ENCODE measurements at places on chromosomes 12 and 14.

- DNase-seq: peak; percentile 72
Measured at GRCh38 chr14:96252999-96253539, 2.9 kb upstream of the BDKRB1 start.

DNA sequence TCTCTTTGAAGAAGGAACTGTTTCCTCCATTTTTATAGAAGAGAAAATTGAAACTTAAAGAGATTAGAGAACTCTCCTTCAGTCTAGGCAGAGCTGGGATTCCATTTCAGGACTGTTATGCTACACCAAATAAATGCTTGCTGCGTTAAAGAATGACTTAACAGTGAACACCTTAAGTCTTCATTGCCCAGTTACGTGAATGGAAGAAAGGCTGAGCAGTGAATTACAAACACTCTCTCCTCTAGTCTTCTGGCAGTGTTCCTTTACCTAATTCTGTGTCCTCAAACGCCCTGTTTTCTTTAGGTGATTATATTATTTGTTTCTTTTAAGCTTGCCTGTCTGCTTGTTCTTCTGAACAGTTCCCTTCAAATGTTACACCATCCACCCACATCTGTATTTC is 59.7 kb downstream of the RCOR1 start:
- no peak for DNase-seq

DNA sequence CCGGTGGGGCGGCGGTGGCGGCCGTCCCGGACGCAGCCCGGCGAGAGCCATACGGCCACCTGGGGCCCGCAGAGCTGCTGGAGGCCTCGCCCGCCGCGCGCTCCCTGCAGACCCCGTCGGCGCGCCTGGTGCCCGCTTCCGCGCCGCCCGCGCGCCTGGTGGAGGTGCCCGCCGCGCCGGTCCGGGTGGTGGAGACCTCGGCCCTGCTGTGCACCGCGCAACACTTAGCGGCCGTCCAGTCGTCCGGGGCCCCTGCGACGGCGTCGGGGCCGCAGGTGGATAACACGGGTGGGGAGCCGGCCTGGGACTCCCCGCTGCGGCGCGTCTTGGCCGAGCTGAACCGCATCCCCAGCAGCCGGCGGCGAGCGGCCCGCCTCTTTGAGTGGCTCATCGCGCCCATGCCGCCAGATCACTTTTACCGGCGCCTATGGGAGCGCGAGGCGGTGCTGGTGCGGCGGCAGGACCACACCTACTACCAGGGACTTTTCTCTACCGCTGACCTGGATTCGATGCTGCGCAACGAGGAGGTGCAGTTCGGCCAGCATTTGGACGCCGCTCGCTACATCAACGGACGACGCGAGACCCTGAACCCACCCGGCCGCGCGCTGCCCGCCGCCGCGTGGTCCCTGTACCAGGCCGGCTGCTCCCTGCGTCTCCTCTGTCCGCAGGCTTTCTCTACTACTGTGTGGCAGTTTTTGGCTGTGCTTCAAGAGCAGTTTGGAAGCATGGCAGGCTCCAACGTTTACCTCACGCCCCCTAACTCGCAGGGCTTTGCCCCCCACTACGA is 716 bp downstream of the RIOX1 start:
- DNase-seq: no peak

- no peak for DNase-seq
Measured at GRCh38 chr12:92546635-92547348, 156.0 kb upstream of the PLEKHG7 start.

GRCh38 chr12:104799458-104799857 is 158.6 kb downstream of the SLC41A2 start:
- no peak for DNase-seq

GRCh38 chr14:66043921-66044320 is 442.2 kb upstream of the CCDC196 start:
- DNase-seq: no peak

DNA sequence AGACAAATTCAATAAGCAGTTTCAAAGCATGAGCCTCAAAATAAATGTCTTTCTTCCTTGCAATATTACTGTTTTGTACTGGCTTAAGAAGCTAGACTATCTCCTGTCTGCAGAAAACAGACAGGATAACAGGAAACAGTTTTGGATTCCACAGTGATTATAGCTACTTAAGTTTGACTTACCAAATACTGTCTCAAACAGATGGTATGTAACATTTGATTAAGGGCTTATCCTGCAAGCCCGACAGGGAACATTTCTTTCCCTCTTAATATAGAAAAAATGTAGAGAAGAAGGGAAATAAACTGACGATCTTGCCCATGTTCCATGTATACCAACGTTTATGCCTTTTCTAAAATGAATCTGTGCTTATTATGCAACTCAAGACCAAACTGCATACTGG is 179.9 kb upstream of the EEA1 start:
- DNase-seq: no peak

DNA sequence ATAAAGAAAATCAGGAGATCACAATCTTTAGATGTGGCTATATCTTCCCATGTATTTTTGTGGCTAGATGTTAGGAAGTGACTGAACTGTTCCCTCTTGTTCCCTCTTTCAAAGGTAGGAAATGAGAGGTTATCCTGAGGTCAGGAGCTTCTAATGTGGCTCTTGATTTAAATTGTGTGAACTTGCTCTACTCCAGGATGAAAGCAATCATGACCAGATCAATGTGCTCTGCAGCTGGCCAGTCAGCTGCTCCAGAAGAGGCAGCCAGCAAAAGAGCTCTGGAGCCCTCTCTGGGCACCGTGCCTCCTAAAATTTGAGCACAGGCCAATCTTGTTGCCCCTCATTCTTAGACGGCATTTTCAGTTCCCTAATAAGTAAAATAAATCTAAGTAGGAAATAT is 32.0 kb downstream of the CDK17 start:
- DNase-seq: no peak

GRCh38 chr14:68696266-68696665 is 96.6 kb downstream of the ZFP36L1 start:
- DNase-seq: no peak

DNA sequence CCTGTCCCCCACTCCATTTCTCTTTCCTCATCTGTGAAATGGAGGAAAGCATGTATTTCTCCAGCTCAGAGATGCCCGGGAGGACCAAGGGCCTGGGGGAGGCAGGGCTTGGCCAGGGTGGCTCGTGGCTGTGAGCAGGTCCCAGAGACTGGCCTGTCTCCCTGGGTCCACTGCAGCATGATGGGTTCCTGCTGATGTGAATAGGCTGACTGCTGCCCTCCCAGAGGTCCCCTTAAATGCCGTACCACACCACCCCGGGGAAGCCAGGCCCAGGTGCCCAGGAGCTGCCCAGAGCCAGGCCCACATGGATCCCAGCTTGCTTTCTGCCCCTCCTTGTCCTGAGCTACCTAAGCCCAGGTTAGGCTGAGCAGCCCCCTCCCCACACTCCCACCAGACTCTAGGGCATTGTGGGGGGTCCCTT is 158.2 kb upstream of the C14orf180 start:
- DNase-seq: no peak

GRCh38 chr12:65556676-65557437 is 267.4 kb upstream of the HMGA2 start:
- DNase-seq: no peak

DNA sequence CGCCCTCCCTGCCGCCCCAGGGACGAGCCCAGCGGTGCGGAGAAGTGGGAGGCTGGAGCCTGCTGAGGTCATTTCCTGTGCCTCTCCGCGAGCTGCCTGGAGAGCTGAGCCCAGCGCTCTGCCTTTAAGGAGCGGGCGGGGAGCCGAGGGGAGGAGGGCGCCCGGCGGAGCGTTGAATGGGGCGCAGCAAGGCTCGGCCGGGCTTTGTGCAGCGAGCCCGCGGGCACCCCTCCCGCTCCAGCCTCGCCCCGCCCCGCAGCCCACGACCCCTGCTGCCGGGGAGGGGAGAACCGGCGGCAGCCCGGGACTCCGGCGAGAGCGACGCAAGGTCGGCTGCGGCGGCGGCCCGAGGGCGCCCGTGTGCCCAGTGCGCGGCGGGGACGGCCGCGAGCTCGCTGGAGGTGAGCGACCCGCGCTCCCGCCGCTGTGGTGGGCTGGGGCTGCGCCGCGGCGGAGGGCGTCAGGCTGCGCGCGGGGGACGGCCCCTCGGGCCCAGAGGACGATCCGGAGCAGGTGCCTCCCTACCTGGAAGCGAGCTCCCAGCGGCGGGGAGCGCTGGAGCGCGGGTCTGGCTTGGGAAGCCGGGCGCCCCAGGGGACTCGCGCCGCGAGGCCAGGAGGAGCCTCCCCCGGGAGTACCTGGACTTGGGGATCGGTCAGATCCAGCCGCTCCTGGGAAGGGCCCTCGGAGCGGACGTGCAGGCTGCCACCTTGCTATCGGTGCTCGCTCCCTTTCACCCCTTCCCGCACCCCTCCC is at the start of gene PLEKHH1:
TSS of gene PLEKHH1 (plus strand) at position 293 of the 756 bp plus-strand sequence. CDS start 8,578 bp downstream, outside the sequence.
- peak; percentile 22 for DNase-seq

DNA sequence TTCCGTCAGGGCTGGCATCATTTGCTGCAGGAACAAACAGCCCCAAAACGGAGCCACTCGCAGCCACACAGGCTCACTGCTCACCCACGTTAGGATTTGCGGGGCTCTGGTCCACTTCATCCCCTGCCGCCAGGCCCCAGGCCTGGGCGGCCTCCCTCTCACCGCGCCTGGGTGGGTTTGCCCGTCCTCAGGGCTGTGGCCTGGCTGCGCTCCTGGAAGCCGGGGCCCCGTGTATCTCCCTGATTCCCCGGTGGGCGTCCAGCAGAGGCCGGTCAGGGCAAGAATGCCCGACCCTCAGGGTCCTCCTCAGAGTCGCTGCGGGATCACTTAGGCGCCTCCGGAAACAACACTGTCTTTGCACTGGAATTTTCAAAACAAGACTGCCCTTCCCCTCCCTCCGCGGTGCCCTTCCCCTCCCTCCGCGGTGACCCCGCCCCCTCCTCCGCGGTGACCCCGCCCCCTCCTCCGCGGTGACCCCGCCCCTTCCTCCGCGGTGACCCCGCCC is 15.7 kb upstream of the FBRSL1 start:
- no peak for DNase-seq

GRCh38 chr12:76152181-76152807 is 67.8 kb upstream of the NAP1L1 start:
- DNase-seq: no peak

DNA sequence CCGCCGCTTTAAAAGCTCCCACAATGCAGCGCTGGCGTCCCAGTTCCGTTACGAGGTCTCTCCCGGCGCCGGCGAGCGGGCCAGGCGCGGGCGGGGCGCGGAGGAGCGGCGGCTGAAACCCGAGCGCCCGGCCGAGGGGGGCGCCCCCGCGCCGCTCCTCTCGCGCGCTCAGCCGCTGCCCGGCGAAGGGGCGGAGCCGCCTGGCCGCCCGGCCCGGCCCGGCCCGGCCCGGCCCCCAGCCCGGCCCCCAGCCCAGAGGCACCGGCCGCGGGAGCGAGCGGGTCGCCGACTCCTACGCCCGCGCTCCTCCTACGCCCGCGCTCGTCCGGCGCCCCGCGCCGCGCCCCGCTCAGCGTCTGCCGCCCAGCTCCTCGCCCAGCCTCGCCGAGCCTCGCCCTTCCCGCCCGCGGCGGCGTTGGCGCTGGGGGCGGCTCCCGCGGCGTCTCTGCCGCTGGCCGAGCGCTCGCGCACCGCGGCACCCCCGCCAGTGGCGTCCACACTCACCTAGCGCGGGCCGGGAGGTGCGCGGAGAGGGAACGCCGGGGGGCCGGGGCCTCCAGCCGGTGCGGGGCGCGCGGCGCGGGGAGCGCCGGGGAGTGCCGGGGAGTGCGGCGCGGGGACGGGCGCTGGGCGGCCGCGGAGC is at the start of gene RASSF8:
TSS of gene RASSF8 (plus strand) at position 255 of the 643 bp plus-strand sequence. CDS start 96,662 bp downstream, outside the sequence.
- DNase-seq: peak; percentile 62

- no peak for DNase-seq
Measured at GRCh38 chr12:122886851-122887818, 8.8 kb downstream of the VPS37B start.

- no peak for DNase-seq
Measured at GRCh38 chr12:62854024-62854423, 80.9 kb downstream of the PPM1H start.

DNA sequence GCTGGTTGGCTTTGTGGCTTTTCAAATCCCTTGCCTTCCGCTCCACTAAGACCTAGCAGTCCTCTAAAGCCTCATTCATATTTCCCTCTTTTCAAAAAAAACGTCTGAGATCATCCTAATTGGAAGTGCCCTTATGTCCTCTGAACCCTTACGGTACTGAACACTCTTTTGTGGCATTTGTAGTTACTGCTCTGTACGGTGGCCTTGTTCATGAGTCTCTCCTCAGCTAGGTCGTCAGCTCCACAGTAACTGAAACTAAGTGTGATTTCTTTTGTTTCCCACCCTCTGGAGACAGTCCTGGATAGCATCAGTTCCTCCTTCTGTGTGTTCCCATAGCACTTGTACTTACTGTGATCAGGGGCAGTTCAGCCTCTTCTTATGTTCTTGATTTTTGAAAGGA is 49.7 kb downstream of the DAAM1 start:
- no peak for DNase-seq

DNA sequence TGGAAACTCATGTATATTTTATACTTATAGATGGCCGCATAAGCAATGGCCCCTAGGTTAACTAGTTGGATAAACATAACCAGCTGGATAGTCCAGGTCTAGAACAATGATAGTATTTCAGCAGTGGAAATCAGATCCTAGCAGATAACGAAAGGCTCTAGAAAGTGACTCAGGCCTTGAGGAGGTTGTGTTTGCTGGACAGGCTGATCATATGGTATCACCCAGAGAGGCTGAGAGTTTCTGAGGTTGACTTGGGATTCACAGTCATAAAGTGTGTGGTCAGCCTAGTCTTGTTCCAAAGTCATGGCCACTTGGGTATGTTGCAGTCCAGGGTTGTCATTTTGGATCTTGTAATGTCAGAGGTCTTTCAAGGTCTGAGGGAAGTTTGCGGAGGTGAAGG is 16.8 kb downstream of the FLVCR2 start:
- DNase-seq: no peak

DNA sequence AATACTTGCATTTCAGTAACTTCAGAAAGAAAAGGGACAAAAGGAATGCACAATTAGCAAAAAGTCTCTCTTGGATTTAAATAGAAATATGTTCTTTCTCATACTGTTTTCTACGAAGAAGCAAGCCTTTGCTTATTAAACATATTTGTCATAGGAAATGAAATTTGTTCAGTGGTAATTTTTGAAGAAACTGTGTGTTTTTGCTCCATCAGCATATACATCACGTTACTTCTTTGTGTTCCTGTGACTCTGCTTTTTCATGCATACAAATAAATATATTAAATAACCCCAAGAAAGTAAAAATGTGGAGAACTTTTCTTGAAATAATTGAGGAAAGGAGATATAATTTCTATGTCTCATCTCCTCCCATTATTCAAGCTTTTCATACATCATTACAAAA is 39.7 kb downstream of the CD163L1 start:
- no peak for DNase-seq

DNA sequence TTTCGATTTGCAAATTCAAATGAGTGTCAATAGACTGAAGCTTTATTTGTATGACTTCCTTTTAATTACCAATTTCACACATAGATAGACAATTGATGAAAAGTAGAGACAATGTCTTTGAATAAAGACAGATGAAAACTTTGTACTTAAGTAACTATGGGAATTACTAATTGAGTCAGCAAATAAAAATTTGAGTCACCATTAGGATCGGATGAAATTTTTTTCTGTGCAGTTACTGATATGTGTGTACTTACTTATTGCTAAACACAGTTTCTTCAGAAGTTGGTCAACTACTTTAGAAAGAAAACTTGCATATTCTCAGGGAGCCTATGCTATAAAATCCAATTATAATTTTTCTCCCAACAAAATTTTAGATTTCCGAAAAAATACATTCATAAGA is 224.9 kb upstream of the SLC16A7 start:
- DNase-seq: no peak
